ENCODE measurements at places on chromosomes 1 and 21.

- no peak for DNase-seq
Observed at GRCh38 chr1:164588516-164589341, 29.7 kb downstream of the PBX1 start.

DNA sequence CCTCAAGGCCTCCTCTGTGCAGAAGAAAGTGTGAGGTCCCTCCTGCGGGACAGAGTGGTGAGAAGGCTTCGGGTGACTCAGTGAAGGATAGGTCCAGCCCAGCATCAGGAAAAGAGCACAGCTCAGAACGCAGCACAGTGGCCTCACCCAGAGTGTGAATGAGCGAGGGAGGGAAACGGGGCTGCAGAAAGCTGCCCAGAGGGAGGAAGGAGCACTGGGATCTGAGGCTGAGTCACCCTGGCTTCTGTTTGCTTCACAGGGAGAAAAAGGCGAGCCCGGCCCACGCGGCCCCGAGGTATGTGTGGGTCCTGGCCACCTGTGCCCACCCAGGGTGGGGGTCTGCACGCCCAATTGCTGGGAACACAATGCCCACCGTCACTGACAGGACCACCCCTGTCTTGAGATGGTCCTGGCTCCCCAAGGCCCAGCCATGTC, 24.3 kb downstream of the COL6A2 start:
- peak; percentile 46 for DNase-seq

- DNase-seq, result no peak
Observed at GRCh38 chr1:38013227-38013622, 691 bp downstream of the UTP11 start.

- no peak for DNase-seq
Observed at GRCh38 chr1:93344886-93345632, 648 bp upstream of the DR1 start.

DNA sequence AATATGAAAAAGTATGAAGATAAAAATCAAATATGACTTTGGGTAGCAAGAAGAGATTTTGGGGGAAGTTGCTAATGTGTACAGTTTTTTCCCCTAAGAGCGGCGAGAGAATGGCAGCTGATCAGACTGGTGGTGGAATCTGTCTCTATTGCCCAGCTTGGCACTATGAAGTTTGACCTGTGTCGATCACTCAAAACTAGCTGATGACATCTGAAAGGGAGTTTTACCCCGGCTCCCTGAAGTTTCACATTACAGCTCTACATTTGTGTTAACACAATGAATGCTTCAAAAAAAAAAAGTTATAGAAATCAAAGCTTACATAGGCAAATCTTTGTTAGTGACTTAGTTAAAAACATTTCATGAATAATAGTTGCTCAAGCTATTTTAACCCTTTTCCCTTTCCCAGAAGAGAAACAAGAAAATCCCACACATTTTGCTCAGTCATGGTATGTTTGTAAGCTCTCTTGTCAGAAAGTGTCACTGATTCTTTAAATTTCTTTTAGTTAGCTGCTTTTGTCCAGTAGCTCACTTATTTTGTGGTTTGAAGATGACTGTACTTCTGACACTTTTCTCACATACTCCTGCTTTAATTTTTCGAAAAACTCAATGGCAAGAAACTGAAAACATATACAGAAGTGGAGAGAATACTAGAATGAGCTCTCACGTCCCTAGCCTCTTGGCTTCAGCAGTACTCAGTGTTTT, 41.3 kb downstream of the DYRK1A start:
- peak; percentile 7 for DNase-seq

GRCh38 chr1:246602194-246602593, 35.9 kb downstream of the CNST start:
- DNase-seq, result no peak

DNA sequence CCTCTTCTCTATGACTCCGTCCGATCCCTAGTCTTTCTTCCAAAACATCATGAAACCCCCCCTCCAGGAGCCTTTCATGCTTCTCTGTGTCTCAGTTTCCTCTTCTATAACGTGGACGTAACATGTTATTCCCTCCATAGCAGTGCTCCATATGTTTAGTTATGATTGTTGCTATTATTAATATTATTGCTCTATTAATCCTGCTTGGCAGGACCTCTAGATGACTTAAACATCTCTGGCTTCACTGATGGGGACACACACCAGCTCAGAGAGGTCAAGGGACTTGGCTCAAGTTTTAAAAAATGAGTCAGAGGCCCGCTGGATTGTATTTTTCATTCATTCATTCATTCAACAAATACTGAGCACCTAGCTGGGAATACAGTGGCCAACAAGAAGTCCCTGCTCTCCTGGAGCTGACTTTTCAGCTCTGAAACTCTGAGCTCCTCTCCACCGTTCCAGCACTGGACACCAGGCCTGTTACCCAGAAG, 404 bp upstream of the CPLANE2 start:
- DNase-seq, result no peak

DNA sequence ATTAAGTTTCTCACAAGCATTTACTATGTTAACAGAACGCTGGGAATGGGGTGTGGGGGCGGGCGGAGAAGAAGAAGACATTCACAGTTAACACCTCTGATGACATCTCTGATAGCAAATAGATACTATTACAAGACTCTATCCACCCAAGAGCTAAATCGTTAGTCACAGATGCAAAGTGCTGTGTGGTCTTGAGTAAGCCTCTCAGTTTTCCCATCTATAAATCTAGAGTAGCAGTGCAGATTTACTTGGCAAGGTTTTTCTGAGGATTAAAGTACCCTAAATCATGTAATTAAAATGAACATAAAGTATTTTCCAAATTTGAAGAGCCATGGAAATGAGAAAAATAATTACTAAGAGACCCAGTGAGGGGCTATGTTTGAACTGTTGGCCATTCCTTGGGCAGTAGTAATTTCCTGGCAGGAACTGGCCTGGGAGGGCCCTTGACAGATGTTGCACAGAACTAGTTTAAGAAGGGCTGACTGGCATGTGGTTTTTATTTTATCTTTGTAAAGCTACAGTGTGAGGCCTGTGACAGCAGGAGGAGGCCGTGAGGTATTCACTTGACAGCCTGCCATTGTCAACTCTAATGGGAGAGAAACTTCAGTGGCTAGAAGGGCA, 58.7 kb upstream of the APOBEC4 start:
- no peak for DNase-seq

DNA sequence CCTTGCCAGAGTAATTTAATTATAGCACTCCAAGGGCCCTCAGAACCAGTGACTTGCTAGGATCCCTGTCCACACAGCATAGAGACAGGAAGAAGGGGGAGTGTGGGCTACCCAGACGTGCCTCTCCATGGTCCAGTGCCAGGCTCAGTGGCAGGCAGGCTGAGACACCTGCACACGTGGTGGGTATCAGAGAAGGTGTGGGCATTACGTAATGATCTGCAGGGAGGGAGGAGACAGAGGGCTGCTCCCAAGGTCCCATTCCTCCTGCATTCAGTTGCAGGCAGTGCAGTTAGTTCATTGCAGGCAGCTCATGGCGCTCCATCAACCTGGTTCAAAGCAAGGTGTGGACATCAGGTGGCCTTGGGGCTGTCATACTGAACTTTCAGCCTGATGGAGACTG, 49.9 kb downstream of the C8B start:
- no peak for DNase-seq

DNA sequence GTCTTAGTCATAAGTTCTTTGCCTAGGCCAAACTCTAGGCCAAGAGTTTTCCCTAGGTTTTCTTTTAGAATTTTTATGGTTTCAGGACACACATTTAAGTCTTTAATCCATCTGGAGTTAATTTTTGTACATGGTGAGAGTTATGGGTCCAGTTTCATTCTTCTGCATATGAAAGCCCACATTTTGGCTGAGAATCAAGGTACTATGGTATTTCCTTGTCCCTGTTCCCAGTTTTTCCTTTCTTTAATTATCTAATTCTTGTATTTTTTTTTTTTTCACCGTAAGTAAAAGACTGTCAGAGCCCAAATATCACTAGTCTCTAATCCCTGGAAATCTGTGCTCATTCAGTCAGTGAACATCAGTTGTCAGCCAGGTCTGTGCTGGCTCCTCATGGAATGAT, 105.4 kb downstream of the MAP3K21 start:
- no peak for DNase-seq

- DNase-seq, result no peak
Observed at GRCh38 chr1:55384637-55385036, 169.5 kb upstream of the USP24 start.

- no peak for DNase-seq
Observed at GRCh38 chr1:169022648-169023047, 83.8 kb upstream of the ATP1B1 start.

DNA sequence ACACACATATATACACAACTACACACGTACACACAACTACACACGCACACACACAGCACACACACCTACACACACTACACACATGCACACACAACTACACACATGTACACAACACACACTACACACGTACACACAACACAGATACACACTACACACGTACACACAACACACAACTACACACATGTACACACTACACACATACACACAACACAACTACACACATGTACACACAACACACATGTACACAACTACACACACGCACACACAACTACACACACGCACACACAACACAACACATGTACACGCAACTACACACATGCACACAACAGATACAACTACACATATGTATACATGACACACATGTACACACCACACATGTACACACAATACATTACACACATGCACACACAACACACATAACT, 318.1 kb downstream of the CAMTA1 start:
- DNase-seq, result no peak

- DNase-seq, result peak; percentile 26
Observed at GRCh38 chr1:168179438-168180147, 831 bp downstream of the TIPRL start.

- no peak for DNase-seq
Observed at GRCh38 chr1:183052861-183053260, 29.6 kb downstream of the LAMC1 start.

DNA sequence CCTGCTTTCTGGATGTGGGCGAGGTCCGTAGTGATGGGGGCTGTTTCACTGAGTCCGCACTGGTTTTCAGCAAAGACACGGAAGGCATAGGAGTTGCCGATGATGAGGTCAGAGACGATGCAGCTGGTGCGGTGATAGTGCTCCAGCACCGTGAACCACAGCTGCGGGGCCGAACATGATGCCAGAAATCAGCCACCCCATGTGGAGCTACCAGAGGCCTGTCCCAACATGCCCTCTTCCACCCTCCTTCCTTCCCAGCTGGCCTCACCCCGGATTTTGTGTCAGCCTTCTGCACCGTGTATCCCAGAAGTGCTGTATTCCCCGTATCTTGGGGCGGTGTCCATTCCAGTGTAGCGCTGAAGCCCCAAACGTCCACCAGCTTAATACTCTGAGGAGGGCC, 10.0 kb downstream of the MYBPHL start:
- DNase-seq, result peak; percentile 24

- DNase-seq, result no peak
Observed at GRCh38 chr1:96524100-96524499, 197.5 kb upstream of the PTBP2 start.

DNA sequence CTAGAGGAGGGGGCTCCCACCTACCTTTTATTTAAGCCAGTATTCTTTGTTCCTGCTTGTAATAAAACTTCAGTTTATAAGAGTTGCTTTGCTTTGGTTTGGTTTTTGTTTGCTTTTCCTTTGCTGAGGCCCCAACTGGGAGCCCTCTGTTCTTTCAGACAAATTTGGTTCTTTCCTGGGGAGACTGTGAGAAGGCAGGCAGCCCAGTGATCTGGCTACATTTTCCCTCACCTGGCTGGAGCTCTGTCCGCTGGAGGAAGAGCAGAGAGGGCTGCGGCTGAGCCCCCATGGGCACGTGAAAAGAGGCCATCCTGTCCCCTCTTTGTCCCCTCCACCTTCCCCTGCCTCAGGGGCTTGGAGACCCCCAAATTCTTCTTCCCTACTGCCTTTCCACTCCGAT, 7.3 kb upstream of the SFN start:
- no peak for DNase-seq

DNA sequence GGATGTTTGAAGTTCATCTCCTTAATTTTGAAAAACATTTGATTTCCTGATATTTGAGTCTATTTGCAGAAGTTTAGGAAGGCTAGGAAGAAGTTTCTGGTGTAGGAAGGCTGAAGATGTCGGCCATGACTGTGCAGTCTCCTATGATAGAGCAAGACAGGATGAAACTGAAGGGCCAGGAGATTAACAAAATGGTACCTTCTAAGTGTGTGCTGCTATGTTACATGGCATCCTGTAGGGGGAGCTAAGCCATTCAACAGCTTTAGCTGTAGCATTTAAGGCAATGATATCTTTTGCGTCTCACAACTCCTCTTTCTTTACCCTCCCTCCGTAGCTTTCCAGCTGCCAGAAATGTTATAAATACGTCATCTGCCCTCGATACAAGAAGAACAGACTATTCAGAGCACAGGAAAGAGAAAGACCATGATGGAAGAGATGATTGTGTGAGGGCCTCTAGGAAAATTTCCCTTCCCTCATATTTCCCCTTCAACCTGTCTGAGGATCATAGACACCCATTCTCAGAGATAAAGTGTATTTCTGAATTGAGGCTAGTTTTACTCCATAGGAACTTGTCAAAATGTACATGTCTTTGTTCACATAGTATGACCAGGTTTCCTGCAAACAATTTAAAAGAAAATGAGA, 61.1 kb downstream of the XCL1 start:
- peak; percentile 39 for DNase-seq

- no peak for DNase-seq
Observed at GRCh38 chr1:24157918-24158481, 15.1 kb upstream of the IL22RA1 start.

GRCh38 chr1:246001837-246002230, 505.2 kb downstream of the SMYD3 start:
- no peak for DNase-seq

- DNase-seq, result peak; percentile 96
Observed at GRCh38 chr1:203673550-203674411, 47.1 kb downstream of the ATP2B4 start.

DNA sequence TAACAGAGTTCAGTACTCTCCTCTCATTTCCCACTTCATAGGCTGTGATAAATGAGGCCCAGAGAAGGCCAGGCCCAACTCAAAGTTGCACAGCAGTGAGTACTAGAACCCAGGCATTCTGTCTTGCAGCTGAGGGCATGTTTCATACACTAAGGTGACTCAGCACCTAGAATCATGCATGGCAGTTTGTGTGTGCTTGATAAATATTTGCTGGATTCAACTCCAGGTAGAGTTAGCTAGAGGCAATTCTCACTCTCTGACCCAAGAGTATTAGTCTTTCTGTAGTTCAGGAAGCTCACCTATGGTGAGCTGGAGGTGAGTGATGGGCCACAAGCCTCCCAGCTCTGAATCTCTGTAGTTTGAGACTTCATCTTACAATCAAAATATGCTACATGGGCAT, 10.7 kb downstream of the NKAIN1 start:
- DNase-seq, result peak; percentile 23

- no peak for DNase-seq
Observed at GRCh38 chr1:9573723-9574122, 15.0 kb upstream of the TMEM201 start.

GRCh38 chr1:6507461-6507911, 16.0 kb upstream of the PLEKHG5 start:
- DNase-seq, result no peak

- DNase-seq, result no peak
Observed at GRCh38 chr1:58058323-58058722, 488.2 kb downstream of the OMA1 start.

DNA sequence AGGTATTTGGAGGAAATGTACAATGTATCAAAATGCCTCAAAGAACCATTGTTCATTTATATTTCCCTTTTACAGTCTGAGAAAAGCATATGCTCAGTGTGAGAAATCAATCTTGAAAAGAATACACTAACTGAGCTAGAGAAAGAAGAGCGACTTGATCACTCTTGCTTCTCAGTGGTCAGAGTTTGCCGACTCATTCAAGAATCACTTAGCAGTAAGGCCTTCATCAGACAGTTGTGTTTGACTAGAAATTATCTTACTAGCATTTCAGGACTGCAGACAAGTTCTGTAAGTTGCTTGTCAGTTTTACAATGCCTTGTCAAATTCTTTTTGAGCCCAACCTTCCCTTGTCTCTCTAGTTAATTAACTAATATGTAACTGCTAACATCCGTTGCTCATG, 12.9 kb downstream of the RGS18 start:
- DNase-seq, result no peak

Data from mammary epithelial cell (primary cell).